ENCODE measurements at places on chromosomes 6 and 20.
A peak's percentile ranks its signal among the peaks of the same experiment; 100 is the strongest.

- DNase-seq, result no peak
Observed at GRCh38 chr6:112013051-112013450, 40.9 kb upstream of the CCN6 start.

- no peak for DNase-seq
Observed at GRCh38 chr6:53795702-53796450, 1.1 kb downstream of the LRRC1 start.

GRCh38 chr6:133921249-133921859 is 31.7 kb upstream of the TBPL1 start:
- DNase-seq, result peak; percentile 37

DNA sequence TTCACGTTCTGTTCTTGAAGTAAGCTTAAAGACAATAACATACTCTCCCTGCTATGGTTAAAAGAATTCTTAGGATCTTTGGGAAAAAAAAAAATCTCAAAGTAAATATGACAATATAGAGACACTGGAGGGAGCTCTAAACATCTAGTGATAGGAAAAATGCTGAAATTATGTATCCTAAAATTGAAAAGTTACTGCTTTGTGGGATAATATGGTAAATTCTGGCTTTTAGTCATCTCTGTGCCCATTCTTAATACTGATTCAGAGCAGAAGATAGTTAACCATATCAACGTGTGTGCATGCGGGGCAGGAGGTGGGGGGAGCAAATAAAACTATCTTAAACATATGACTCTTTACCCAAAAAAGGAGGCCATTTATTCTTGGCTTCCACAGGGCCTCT is 165.4 kb downstream of the GMPR start:
- no peak for DNase-seq

DNA sequence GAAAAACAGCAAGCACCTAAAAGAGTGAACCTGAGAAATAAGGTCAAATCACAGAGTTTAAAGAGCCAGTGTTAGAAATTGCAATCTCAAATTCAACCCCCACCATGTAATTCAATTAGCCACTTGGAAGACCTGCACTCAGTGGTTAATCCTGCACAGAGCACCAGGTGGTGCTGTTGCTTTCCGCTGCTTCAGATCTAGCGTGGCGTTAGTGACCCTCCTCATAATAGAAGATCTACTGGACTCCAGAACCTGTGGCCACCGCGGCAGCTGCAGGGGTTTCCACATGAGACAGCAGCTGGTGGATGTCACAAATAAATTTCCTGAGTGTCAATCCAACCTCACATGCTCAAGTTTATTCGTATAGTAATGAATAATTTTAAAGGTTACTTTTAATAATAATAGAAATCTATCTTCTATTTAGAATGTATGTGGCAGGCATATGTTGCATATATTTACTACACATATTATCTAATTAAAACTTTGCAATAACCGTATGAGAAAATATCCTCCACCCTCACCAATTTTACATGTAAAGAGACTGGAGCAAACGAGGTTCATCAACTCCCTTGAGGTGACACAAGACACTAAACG is 84.4 kb downstream of the SYNE1 start:
- DNase-seq, result no peak

GRCh38 chr6:42131531-42131930 is 10.9 kb downstream of the C6orf132 start:
- no peak for DNase-seq

GRCh38 chr6:21084656-21085055 is 508.9 kb upstream of the SOX4 start:
- DNase-seq, result no peak

DNA sequence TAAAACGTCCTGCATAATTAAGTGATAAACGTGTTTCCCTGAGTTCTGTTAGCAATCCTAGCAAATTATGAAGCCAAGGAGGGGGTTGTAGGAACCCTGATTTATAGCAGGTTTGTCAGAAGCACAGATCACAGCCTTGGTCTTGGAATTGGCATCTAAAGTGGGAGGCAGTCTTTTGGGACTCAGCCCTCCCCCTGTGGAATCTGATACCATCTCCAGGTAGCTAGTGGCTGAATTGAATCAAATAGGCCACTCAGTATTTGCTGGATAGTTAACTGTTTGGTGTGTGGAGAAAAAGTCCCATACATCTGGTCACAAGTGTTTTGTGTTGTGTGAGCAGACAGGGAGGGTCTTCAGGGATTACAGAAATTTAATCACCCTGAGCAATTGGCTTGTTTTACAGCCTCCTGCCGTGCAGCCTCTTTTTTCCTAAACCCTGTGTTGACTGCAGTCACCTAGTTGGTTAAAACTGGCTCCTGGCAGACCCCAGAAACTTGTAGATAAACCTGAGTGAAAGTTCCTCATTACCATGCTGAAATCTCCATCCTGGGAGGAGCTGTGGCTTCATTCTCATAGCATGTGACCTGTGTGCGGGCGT is 19.0 kb upstream of the KIFC1 start:
- DNase-seq, result no peak

GRCh38 chr6:89352278-89353117 is at the start of gene UBE2J1:
TSS of gene UBE2J1 (minus strand) at chr6:89352722. CDS start at chr6:89352569, 153 bp downstream.
- DNase-seq, result peak; percentile 35

GRCh38 chr6:165819394-165819793 is 156.4 kb upstream of the PDE10A start:
- no peak for DNase-seq

DNA sequence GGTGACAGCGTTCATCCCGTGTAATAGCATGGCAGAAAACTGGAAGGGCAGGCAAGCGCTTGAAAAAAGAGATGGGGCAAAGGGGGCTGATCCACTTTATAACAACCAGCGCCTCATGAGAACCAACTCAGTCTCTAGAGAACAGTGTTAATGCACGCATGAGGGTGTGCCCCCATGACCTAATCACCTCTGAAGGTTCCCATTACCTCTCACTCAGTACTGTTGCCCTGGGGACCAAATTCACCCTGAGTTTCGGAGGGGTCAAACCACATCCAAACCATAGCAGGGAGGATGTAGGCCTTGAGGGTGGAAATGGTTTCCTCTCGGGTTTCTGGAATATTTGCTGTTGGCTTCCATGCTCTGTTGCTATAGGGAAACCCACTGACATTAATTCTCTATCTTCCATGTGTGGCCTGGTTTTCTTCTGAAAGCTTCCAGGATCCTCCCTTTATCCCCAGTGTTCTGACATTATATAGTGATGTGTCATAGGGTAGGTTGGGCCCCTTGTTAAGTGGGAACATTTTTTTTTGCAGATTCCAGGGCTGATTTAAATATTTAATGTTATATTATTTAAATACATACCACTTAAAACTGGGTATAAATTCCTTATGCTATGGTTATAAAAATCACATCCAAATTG is 65.2 kb downstream of the PPP1R14C start:
- no peak for DNase-seq

GRCh38 chr6:106555767-106556166 is 73.5 kb downstream of the RTN4IP1 start:
- no peak for DNase-seq

DNA sequence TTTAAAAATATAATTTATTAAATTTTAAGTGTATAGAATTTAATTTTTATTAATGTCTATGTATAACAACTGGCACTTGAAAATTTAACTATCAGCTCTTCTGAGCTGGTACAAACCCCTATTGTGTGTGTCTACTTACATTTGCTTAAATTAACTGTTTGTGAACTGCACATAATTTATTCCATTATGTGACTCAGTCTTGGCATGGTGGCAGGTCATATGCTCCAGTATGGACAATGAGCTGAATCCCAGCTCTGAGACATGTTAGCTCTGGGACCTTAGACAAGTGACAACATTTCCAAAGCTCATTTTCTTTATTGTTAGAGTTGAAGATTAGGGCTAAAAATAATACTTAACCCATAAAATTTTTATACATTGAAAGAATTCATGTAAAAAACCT is 526.1 kb upstream of the MARCKS start:
- no peak for DNase-seq

DNA sequence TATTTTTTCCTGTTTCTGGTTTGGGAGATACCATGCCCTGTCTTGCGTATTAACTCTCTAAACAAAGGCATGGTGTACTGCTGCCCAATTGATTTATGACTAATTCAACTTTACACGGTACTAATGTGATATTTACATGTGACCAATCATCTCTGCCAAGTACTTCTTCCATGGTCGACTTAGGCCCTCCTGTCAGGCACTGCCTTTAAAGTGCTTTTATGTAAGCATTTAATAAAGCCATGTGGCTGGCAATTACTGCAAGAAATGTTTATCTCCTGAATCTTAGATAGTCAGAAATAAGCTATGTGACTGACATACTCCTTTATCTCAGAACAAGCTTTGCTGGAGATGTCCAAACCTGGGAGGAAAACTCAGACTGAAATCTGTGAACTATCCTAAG is 323.4 kb downstream of the BTBD3 start:
- DNase-seq, result no peak

- DNase-seq, result no peak
Observed at GRCh38 chr6:158629367-158630221, 14.9 kb downstream of the DYNLT1 start.

GRCh38 chr6:165223101-165223500 is 86.3 kb downstream of the C6orf118 start:
- DNase-seq, result no peak

GRCh38 chr6:93376026-93376540 is 43.3 kb downstream of the EPHA7 start:
- no peak for DNase-seq

DNA sequence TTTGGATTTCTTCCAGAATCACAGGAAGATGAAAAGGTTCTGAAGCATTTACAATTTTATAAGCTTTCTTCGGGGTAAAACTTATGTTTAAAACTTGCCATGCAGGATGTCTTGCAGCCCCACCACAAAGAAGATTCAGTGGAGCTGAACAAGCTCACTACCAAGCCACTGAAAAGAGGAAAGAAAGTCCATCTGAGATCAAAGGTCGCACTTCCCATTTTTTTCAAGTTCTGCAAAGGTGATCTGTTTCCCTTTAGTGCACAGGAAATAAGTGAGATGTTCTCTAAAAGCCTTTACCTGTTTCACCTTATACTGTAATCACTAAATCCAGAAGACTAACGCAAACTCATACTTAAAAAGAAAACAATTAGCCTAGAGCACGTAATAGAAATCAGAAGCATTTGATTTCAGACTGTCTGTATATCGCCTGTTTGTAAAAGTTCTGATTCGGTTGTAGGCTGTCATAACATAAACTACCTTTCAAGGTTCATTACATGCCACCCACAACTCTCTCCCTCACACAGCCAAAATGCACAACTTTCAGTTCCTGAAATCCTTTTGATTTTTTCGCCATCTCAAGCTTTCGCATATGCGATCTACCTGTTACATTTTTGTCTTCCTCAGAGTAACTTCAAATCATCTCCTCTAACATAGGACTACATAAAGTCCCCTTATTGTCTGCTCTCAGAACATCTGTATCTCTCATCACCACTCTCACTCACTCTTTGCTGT is 1.8 kb downstream of the ECHDC1 start:
- no peak for DNase-seq

DNA sequence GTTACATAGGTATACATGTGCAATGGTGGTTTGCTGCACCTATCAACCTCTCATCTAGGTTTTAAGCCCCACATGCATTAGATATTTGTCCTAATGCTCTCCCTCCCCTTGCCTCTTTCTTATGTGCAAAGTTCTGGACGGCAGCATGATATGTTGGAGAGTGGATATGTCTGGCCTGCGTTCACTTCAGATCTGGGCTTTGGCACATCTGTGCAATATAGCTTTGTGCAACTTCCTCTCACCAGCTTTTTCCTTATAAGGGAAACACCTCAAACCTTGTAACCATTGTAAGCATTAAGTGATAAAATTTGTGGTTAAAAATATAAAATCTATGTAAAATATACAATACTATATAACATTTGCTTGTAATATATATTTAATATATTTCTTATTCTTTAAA is 288.0 kb downstream of the PHACTR1 start:
- no peak for DNase-seq

GRCh38 chr6:13681305-13682061 is 30.2 kb downstream of the RANBP9 start:
- DNase-seq, result no peak

- DNase-seq, result no peak
Observed at GRCh38 chr6:168789699-168790098, 348.7 kb downstream of the SMOC2 start.

- no peak for DNase-seq
Observed at GRCh38 chr6:106539936-106540335, 89.4 kb downstream of the RTN4IP1 start.

DNA sequence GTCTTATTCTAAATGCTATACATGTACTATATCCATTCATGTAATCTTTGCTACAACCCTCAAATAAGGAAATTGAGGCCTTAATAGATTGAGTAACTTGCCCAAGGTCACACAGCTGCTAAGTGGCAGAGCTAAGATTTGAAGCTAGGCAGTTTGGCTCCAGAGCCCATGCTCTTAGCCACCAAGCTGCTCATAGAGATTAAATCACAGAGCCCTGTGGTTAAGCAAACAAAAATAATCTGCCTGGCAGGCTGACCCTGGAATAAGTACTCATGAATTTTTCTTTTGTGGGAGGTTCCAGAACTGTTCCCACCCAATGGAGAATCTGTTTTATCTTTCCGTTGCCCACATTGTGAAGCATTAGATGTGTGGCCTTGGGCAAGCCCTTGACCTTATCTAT is 7.4 kb downstream of the AAR2 start:
- no peak for DNase-seq

GRCh38 chr6:54879188-54879985 is 32.8 kb downstream of the FAM83B start:
- no peak for DNase-seq

GRCh38 chr6:122098201-122098678 is 301.2 kb upstream of the HSF2 start:
- DNase-seq, result no peak

DNA sequence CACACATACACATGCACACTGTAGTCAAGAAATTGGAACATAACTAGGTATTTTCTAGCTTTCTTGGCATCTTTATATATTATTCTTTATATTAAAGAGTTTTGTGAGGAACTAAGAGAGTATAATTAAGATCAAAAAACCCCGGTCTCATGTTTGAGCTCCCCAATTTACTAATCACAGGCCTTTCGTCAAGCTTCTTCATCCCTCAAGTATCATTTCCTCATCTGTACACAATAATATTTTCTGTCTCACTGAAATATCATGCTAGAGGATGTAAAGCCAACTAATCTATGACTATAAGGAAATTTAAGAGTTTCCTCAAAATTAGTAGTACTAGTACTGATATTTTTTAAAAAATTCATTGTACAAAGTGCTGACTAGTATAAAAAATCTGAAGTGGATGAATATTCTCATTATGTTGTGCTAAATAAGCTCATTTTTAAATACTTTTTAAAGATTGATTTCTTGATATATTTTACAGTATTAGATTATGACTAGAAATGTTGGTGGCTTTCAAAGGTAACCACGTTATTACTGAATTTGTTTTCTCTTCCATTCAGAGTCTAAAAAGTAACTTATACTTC is 28.0 kb downstream of the PEX3 start:
- DNase-seq, result no peak

Data from stimulated activated CD8-positive, alpha-beta memory T cell treated with anti-CD3 and anti-CD28 coated beads, Interleukin-15, amount 100 ng/mL, for 1 hour (primary cell).